ENCODE measurements at places on chromosomes 4 and X.

DNA sequence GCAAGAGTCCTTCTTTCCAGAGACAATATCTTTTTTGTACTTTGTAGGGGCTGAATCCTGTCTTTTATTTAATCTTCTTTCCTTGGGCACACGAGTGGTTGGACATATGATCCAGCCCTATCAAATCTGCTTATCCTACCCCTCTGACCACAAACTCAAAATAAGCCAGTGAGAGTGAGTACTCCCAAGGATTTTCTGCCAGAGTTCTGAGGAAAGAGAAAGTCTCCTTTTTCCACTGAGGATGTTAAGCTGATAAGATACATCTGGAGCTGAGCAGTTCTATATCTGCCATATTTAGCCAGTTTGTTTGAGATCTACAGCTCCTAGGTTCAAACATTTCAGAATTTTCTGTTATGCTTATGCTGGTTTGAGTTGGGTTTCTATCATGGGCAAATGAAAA, 134.8 kb upstream of the NWD2 start:
- no peak for DNase-seq

DNA sequence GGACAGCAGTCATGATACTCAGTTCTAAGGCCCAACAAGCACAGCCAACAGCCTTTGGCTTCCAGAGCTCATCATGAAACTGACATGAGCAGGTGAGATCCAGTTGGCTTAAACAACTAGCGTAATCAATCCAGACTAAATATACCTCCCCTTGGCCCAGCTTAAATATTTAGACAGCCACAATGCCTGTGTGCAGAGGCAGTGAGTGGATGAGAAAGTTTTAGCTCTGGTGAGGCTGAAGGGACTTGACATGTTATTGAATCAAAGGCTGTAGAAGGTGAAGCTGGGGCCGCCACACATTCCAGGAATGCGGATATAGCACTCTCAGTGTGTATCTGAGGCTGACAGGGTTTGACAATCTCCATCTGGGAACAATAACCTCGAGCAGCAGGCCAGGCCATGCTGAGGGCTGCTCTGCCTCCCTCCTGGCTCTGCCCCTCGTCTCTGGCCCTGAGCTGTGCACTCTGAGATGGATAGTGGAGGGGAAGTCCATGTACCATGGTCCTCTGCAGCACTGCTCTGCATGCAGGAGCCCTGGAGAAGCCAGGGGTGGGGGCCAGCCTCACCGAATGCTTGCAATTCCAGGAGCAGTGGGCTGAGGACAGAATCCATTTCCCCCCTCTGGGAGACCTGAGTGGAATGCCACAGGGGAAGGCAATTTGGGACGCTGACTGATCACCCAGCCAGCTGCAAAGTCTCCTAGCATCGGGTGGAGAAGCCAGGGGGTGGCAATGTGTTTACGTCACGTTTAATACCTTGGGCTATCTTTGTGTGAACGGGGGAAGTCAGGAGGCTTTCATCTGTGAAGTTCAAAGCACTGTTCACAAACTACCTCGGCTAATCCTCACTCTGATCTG, 37.3 kb upstream of the RASL11B start:
- peak; percentile 65 for DNase-seq

GRCh38 chr4:94668724-94669123, 89.0 kb upstream of the BMPR1B start:
- no peak for DNase-seq

DNA sequence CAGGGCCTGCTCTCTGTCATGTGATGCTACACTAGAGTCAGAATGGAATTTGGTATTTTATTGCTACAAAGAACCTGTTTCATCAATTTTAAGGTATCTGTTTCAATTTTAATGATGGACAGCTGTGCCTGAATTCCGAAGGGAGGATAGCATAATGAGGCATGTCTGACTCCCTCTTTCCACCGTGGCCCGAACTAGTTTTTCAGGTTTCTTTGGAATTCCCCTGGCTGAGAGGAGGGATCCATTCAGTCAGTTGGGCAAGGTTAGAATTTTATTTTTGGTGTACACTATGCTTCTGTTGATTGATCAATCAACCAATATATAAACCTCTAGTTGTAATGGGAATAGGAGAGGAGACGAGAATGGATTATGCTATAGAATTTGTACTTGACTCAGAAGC, 761.8 kb downstream of the FAM133A start:
- DNase-seq = no peak

GRCh38 chr4:692771-693554, 4.0 kb upstream of the SLC49A3 start:
- DNase-seq = no peak

DNA sequence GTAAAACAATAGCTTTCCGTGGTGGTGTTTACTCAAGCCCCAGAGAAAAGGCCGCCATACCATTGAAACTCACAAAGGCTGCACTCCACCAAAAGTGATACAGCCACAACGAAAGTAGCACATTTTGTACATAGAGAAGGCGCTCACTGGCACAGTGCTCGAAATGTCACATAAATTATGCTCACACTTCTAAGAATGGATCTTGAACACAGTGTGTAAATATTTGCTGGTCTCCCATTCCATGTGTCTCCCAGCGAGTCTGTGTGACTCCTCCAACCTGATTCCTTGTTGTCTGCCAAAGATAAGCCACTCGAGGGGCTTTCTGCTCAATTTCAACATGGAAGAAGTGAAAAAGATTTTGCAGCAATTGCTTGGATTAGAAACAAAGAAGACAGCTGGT, 234.0 kb upstream of the VCX3A start:
- no peak for DNase-seq

- peak; percentile 6 for DNase-seq
Measured at GRCh38 chrX:19272452-19272851, 71.3 kb upstream of the PDHA1 start.

- DNase-seq = no peak
Measured at GRCh38 chr4:70725633-70726032, 3.9 kb downstream of the RUFY3 start.

- no peak for DNase-seq
Measured at GRCh38 chrX:10501611-10502010, 118.8 kb downstream of the MID1 start.

DNA sequence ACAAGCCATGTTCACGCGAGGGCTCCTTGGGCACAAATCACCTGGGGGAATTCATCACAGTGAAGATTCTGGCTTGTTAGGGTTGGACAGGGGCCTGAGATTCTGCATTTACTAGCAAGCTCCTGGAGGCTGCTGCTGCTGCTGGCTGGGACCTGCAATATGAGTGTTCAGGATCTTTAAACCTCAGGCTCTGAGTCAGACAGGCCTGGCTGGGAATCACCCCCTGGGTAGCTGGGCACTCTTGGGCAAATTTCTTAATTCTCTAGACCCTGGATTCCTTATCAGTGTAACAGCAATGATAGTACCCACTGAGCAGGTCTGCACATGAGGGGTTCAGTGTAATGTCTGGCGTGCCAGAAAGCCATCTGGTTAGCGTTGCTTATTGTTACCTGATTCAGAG, 101.5 kb downstream of the DHX15 start:
- peak; percentile 14 for DNase-seq

GRCh38 chrX:135528756-135529155, 8.3 kb downstream of the INTS6L start:
- DNase-seq = no peak

DNA sequence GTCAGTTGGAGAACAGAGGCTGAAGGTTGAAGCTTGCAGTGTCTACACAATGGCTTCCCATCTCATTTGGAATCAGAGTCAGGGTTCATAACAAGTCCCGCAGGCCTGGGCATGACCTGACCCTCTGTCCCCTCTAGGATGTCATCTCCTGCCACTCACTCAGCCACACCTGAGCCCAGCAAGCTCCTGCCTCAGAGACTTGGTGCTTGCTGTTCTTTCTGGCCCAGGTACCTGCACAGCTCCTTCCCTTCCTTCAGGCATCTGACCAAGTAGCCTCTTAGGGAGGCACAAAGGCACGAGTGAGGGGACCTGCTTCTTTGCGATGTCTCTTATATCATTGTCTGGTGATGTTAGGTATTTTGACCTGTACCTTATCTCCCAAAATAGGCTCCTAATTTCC, 9.0 kb downstream of the ZBTB49 start:
- no peak for DNase-seq

GRCh38 chr4:132056496-132056895, 1092.6 kb upstream of the PCDH10 start:
- no peak for DNase-seq

DNA sequence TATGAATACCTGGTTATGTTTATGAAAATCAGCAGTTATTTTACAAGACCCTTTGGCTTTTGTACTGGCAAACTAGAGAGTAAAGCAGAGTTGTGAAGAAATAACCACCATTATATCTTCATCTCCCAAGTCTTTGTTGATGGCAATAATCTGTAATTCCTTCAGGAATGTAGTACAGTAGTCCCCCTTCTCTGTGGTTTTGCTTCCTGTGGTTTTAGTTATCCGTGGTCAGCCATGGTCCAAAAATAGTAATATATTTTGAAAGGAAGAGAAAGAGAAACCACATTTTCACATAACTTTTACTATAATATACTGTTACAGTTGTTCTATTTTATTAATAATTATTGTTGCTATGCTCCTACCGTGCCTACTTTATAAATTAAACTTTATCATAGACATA, 27.8 kb downstream of the BANK1 start:
- peak; percentile 81 for DNase-seq

DNA sequence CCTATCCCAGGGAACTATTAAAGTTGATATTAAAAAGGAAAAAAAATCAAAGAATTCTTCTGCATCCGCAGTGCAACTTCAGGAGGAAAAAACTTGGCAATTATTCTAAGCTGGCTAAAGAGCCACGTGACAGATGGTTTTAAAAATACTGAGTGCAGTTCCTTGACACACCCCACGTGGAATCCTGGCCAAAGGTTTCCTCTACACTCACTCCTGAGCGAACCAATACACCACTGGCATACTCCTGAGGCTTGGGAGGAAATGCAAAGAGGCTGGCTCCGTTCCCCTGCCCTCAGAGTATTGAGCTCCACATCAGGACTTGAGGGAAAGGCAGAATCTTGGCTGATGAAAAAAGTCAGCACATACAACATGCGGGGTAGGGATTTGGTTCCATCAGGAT, 133.8 kb upstream of the ATP6AP2 start:
- DNase-seq = no peak

DNA sequence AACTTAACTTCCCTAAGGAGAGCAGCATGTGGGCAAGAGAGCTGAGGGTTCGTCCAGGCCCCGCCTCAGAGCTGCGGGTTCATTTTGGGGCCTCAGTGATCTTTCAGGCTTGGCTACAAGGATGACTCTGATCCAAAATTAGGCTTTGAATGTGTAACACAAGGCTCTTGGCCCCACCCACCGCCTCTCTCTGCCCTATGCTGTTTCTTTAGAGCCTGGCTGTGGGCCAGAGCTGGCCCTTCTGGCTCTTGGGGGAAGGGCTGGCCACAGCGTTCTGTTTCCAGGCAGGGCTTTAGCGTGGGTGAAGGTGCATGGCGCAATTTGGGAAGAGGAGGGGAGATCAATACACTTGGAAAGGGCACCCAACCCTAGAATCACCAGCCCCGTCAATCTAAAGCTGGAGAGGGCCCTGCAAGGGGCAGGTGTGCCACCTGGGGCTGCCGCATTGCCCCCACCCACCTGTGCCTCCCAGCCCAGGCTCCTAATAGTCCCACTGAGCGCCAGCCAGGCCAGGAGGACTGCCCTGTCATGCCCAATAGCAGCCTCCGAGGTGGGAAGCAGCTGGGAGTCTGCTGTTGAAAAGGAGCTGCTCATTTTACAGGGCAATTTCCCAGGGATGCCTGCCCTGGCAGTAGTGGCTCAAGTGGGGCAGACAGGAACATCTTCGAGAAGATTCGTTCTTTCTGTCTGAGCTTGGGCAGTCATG, 84.5 kb upstream of the MAML3 start:
- peak; percentile 45 for DNase-seq

DNA sequence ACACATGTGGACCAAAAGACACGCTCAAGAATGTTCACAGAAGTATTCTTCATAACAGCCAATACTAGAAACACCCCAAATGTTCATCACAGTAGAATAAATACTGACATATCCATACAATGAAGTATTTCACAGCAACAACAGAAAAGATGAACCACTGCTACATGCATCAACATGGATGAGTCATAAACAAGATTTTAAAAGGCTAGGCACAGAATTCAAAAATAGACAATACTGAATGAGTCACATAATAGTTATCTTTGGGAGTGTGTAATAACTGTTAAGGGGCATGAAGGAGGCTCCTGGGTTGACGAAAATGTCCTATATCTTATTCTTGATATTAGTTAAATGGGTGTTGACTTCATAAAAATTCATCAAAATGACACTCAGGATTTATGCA, 43.5 kb downstream of the CLOCK start:
- peak; percentile 82 for DNase-seq
